DMS 273 treated with DMSO at 0.1 percent for 48 hours (cell line): ENCODE measurements at places on chromosomes 7 and 10.

DNA sequence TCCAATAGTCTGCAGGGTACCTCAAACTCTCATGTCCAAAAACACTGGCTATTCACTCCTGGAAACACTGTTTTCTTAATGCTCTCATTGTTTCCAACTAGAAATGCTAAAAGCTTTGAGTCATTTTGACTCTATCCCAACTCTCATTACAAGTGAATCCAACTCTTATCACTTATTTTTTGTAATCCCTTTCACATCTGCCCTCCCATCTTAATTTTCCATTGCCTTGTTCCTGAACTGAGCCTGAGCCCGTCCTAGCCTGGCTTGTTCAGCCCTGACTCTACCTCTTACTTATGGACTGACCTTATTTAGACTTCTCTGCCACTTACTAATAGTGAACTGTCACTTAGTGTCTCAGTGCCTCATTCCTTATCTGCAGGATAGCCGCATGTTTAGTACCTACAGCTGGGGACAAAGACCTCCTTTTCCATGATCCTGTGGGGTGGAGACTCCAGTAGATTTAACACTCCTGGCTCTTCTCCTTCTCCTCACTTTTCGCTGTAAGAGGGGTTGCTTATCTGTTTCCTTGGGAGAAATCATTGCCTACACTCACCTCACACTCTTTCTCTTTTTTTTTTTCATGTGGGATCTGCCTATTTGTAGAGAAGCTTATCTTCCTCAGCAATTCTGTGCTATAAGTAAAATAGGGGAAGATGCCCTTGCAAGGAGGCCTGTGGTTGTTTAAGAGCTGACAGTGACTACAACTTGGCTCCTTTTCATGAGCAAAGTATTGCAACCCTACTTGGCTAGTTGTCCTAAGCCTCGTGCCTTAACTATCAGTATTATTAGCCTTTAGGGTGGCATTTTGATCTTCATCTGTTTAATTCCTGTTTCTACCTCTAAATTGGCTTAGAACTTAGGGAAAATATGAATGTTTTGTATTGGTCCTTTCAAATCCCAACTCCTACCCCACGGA lies 56.4 kb downstream of the SLC16A12 start:
- no peak for DNase-seq

- DNase-seq, result no peak
Observed at GRCh38 chr10:29257106-29257783, 31.6 kb upstream of the LYZL1 start.

GRCh38 chr10:131980761-131981428 lies 828 bp downstream of the BNIP3 start:
- DNase-seq, result no peak

GRCh38 chr7:75611557-75612178 lies 119.5 kb downstream of the SPDYE5 start:
- DNase-seq, result no peak

- no peak for DNase-seq
Observed at GRCh38 chr7:34315032-34315431, 343.0 kb upstream of the NPSR1 start.

GRCh38 chr7:151448261-151449252 lies 8.6 kb upstream of the CRYGN start:
- DNase-seq, result no peak

GRCh38 chr10:43258211-43258561 lies 8.7 kb downstream of the RASGEF1A start:
- no peak for DNase-seq

- no peak for DNase-seq
Observed at GRCh38 chr7:42689626-42690025, 222.2 kb downstream of the C7orf25 start.

DNA sequence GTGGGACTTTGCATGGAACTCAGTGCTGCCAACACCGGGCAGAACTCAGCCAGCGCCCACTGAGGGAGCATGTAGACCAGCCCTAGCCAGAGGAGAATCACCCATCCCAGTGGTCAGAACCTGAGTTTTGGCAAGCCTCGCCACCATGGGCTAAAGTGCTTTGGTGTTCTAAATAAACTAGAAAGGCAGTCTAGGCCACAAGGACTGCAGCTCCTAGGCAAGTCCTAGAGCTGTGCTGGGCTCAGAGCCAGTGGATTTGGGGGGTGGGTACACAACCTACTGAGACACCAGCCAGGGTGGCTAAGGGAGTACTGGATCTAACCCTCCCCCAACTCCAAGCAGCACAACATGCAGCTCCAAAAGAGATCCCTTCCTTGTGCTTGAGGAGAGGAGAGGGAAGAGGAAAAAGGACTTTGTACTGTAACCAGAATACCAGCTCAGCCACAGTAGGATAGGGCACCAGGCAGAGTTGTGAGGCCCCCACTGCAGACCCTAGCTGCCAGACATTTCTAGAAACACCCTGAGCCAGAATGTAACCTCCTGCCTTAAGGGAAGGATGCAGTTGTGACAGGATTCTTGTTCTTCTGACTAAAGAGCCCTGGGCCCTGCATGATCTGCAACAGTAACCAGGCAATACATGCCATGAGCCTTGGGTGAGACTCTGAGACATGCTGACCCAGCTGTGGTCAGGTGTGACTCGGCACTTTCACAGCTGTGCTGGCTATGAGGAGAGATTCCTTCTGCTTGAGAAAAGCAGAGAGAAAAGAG lies 24.4 kb downstream of the GSDME start:
- no peak for DNase-seq

- DNase-seq, result no peak
Observed at GRCh38 chr7:158498443-158499081, 89.1 kb downstream of the PTPRN2 start.

- no peak for DNase-seq
Observed at GRCh38 chr7:141156407-141156806, 82.5 kb downstream of the TMEM178B start.

DNA sequence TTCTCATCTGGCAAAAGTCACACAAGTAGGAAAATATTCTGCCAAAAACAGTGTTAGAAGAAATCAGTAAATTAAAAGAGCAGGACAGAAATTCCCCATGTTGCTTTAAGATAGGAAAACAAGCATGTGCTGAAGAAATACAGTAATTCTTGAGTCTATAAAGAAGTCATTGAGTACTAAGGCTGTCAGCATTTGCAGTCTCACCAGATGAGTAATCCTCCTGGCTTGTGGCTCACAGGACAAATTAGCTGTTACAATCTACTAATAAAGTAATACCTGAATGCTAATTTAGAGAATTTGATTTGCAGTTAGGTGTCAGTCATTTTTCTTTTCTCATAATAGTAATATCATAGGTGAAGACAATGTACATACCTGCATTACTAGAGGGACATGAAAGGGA lies 1158.9 kb upstream of the CELF2 start:
- DNase-seq, result no peak

GRCh38 chr10:27622596-27622995 lies 118.5 kb downstream of the RAB18 start:
- no peak for DNase-seq

GRCh38 chr7:31633467-31633866 lies 53.5 kb upstream of the PPP1R17 start:
- no peak for DNase-seq

GRCh38 chr10:96250349-96250748 lies 21.0 kb downstream of the BLNK start:
- DNase-seq, result no peak

GRCh38 chr10:6678211-6678803 lies 98.2 kb upstream of the PRKCQ start:
- no peak for DNase-seq

DNA sequence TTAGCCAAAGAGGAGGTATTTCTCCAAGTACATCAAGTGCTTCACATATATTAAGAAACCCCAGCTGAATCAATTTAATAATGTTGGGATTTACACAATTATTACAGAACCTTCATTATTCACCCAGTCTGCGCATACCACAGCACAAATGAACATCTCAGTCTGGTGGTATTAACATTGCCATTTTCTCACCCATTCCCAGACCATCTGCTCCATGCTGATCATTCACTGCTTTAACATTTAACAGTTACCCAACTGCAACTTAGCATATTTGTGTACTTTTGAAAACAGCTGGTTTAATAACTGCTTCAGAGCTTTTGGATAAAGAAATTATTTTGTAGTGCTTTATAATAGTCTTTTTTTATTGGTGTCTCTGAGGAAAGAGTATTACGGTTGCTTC lies 1072.1 kb downstream of the NXPH1 start:
- DNase-seq, result peak; percentile 16

GRCh38 chr7:1342090-1342640 lies 109.5 kb downstream of the UNCX start:
- no peak for DNase-seq

GRCh38 chr10:18886102-18886501 lies 162.5 kb upstream of the MALRD1 start:
- no peak for DNase-seq

GRCh38 chr7:137985897-137986251 lies 16.0 kb downstream of the CREB3L2 start:
- no peak for DNase-seq

- no peak for DNase-seq
Observed at GRCh38 chr10:45383682-45384330, 9.8 kb downstream of the ALOX5 start.

DNA sequence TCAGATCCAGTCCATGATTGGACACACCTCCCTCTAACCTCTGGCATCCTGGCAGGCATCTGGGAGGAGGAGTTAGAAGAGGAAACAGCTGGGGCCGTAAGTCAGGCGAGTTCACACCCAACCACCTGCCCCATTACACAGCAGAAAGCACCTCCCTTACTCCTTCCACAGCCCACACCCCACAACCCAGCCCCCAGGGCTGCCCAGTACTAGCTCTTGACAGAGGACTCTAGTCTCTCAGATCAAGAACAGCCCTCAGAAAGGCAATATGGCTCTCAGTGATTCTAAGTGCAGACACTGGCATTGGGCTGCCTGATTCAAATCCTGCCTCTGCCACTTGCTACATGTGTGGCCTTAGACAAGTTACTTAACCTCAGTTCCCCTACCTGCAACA lies 34.1 kb downstream of the KCNMA1 start:
- DNase-seq, result peak; percentile 29

DNA sequence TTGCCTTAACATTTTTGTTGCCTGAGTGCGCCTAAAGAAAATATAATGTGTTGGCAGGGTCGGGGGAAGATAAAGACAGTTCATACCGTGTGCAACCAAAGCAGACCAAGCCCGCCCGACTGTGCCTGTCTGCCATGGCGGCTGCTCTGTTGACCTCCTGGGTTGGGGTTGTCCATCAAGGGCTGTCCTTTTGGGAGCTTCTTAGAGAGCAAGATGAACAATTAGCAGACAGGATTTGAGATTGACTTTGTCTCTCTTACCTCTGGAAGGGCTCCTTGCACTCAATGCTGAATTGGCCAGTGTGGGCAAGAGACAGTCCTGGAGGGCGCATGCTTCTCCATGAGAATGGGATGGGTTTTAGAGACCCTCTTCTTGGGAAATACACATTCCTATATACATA lies 319.6 kb downstream of the GLRX3 start:
- DNase-seq, result no peak
